ENCODE measurements at places on chromosomes 16 and 17.

DNA sequence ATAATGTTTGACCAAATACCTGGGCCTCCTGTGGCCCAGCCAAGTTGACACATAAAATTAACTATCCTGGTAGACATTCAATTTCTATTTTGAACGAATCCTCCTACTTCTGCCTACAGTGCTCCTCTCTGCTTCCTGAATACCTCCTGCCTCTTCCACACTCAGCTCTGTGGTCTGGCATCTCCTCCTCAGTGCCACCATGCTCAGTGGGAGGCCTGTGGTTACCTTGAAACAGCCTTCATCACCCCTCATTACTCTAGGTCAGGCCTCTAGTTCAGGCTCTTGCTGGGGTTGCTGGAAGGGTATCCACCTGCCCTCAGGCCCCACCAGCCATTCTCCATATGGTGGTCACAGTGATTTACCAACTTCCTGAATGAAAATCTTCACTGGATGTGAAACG is 5.1 kb downstream of the LYRM9 start:
- DNase-seq: no peak

- DNase-seq: no peak
Measured at GRCh38 chr16:58442547-58442946, 50.3 kb downstream of the GINS3 start.

- DNase-seq: peak; percentile 79
Measured at GRCh38 chr17:2995377-2995776, 68.0 kb downstream of the OR1D5 start.

GRCh38 chr16:165539-166374 is at the start of gene HBM:
Gene HBM (plus strand): TSS chr16:165978. CDS start chr16:165998, 20 bp downstream.
- DNase-seq: no peak

GRCh38 chr17:83086907-83087787 is 7.7 kb downstream of the METRNL start:
- DNase-seq: no peak

- DNase-seq: peak; percentile 19
Measured at GRCh38 chr17:82865774-82866395, 26.1 kb upstream of the ZNF750 start.

GRCh38 chr17:56603486-56604238 is 10.2 kb downstream of the NOG start:
- no peak for DNase-seq

- DNase-seq: no peak
Measured at GRCh38 chr16:69133373-69133954, 1.0 kb downstream of the UTP4 start.

- no peak for DNase-seq
Measured at GRCh38 chr17:10513299-10514067, 4.9 kb downstream of the MYH1 start.

DNA sequence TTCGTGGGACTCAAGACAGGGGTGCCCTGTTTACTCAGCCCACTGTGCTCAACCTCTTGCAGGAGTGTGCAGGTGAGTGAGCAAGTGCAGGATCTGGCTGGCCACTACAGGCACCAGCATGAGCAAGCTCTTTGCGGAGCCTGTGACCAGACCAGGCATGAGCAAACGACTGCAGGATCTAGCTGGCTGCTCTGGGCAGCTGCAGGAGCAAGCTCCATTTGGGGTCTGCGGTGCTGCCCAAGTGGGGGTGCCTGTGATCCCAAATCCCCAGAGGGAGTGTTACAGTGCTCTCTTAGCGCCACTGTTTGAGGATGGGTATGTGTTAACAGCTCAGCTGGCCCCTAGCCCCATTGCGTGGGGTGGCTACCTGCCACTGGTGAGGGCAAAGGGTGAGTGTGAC is 2.4 kb downstream of the USP6 start:
- no peak for DNase-seq

GRCh38 chr17:15404106-15405057 is 63.0 kb upstream of the TEKT3 start:
- DNase-seq: no peak

DNA sequence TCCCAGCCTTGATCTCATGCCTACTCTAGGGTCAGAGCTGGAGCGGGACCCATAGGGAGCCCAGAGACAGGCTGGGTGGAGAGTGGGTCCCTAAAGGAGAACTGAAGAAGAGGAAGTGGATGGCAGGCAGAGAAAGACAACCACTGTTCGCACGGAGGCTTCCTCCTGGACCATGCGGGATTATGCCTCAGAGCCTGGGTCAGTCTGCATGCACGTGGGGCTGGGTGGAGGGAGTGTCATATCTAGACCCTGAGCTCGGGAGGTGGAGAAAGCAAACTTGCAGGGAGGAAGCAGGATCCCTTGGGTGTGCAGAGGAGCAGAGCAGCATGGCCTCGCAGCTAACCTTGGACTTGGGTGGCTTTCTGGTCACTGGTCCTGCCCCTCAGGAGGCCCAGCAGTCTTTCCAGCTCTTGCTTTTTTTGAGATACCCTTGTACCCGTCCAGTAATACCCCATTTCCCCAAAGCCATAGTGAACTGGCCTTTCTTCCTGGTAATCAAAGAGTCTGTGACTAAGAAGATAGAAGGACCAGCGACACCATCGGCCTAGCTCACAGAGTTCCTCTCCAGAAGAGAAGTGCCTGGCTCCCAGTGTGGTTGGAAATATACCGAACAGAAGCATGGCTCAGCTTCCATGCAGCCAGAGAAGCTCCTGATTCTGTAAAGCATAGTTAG is 344.2 kb downstream of the CPPED1 start:
- peak; percentile 35 for DNase-seq

DNA sequence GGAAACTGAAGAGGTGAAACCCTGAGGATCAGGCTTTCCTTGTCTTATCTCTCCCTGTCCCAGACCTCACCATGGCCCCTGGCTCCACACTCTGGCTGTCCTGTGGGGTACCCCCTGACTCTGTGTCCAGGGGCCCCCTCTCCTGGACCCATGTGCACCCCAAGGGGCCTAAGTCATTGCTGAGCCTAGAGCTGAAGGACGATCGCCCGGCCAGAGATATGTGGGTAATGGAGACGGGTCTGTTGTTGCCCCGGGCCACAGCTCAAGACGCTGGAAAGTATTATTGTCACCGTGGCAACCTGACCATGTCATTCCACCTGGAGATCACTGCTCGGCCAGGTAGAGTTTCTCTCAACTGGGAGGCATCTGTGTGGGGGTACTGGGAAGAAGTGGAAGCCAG is 1.4 kb downstream of the CD19 start:
- DNase-seq: no peak

DNA sequence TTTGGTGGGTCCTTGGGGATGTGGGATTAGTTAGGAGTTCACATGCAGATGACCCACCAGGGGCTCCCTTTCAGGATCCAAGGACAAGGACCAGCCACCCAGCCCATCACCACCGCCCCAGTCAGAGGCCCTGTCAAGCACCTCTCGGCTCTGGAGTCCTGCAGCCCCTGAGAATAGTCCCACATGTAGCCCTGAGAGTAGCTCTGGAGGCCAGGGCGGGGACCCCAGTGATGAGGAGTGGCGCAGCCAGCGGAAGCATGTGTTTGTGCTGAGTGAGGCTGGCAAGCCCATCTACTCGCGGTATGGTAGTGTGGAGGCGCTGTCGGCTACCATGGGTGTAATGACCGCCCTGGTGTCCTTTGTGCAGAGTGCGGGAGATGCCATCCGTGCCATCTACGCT is 2.4 kb downstream of the MON1B start:
- no peak for DNase-seq

DNA sequence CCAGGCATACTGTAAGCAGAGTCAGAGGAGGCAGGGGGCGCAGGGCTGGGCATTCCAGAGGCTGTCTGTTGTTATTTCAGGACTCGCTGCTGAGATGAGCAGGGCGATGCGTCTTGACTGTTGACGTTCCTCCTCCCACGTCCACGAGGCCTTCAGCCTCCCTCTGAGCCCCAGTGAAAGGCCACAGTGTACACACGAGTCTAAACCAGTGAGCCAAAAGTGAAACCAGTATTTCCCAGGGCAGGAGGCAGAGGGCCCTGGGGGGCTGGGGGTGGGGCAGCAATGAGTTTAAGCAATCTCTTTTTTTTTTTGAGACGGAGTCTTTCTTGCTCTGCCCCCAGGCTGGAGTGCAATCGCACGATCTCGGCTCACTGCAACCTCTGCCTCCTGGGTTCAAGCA is 21.5 kb downstream of the SMTNL2 start:
- DNase-seq: no peak

GRCh38 chr17:54623746-54624145 is 276.9 kb upstream of the TOM1L1 start:
- no peak for DNase-seq

DNA sequence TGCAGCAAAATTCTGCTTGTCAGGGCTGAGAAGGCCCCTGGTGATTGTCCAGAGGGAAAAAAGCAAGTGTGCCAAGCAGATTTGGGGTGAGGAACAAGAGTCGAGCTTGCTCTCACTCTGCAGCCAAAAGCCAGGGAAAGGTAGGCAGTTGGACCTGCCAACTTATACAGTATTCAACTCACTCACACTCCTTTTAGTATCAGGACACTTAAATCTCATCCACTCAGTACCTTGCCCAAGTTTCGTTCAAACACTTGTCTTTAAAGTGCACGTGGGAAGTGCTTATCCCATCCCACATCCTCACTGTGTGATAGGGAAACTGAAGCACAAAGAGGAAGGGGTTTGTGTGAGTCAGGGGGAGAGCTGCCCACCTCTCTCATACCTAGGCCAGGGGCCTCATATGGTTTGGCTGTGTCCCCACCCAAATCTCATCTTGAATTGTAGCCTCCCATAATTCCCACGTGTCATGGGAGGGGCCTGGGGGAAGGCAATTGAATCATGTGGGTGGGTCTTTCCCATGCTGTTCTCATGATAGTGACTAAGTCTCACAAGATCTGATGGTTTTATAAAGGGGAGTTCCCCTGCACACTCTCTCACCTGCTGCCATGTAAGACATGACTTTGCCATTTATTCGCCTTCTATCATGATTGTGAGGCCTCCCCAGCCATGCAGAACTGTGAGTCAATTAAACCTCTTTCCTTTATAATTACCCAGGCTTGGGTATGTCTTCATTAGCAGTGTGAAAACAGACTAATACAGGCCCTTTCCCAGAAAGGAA is 25.6 kb upstream of the CES5A start:
- DNase-seq: no peak

- no peak for DNase-seq
Measured at GRCh38 chr16:70254965-70255286, 3.2 kb upstream of the EXOSC6 start.

GRCh38 chr17:48997827-48998586 is 822 bp downstream of the IGF2BP1 start:
- no peak for DNase-seq

DNA sequence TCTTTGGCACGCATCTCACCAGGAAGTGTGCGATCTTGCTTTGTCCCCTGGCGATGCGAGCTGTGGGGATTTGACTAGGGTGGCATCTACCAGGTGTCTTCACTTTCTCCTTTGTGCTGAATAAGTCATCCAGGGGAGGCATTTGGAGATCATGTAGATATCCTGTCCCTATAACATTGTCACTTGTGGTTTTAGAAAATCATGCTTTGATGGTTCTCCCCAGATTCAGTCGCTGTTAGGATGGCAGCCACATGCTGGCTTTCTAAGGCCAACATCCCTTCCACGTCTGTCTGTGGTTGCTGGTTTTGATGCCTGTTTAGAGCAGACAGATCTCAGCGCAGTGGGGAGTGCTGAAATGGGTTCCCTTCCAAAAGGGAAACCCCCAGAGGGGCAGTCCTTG is 2.5 kb downstream of the ADAD2 start:
- no peak for DNase-seq

DNA sequence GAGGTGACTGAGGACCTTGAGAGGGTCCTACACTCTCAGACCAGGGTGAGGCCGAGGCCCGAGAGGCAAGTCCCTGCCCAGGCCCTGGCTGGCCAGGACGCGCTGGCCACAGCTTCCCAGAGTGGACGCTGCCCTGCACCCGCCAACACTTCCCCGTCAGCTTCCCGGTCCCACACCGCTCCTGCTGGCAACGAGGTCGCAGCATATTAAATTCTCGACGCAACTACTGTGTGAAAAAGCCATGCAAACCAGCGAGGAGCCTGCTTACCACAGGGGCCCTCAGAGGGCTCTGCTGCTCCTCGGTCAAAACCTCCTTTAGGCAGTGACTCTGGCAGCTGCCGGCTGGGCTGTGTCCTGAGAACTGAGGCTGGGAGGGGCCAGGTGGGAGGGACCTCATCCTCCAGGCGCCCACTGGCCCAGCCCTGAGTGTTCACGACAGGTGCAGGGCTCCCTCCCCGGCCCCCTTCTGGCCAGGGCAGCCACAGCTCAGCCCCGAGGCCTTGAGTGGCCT is 2.1 kb upstream of the TEX19 start:
- no peak for DNase-seq

DNA sequence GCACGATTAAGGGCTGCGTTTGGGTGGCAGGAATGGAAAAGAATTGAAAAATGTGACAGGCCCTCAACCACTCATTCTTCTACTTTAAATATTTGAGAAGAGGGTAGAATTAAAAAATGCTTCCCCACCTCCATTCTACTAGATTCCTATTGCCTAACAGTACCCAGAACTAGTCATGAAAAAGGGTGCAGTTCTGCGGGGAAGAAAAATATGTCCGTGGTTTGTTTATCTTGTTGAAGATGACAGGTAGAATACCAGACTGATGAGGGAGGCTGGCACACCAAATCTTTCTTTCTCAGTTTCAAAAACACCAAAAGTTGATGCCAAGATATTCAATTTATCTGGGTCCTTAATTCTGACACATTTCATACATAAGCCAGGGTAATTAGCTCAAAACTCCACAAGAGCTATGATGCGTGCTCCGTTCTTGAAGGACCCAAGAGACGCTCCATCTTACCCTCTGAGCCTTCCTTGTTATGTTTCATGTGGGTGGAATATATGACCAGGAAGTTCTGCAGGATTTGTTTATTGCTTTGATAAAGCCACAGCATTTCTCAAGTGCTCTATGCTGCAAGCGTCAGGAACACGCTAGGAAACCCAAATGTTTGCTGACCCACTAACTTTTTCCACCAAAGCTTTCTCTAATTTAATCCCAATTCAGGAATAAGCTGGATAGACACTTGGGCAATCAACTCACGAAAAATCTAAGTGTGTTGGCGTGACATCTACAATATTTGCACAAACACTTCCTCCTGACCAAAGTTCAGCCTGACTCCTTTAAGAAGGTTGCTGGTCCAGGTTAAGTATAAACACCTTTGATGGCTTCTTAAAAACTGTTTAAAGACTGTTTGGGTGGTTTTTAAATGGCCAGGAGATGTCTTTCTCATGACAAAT is 20.6 kb upstream of the GAN start:
- DNase-seq: no peak

DNA sequence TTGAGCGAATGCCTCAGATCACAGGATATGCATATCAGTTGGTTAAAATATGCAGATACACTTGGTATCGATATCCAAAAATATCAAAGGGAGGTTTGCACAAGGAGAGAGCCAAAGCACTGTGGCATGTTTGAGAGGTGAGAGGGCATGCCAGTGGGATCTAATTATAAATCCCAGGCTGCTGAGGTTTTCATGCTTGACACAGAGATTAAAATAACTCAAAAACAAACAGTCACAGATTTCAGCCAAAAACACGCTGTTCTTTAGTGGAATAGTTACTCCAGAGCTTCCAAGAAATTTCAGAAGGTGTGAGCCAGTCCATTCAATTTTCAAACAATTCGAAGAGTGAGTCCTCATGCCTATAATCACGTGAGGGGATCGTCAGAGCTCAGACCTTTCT is 477.9 kb downstream of the SOX9 start:
- no peak for DNase-seq

Data from psoas muscle (tissue), 8 donors.